GM18507 (cell line): ENCODE measurements at places on chromosomes 6 and 20.

DNA sequence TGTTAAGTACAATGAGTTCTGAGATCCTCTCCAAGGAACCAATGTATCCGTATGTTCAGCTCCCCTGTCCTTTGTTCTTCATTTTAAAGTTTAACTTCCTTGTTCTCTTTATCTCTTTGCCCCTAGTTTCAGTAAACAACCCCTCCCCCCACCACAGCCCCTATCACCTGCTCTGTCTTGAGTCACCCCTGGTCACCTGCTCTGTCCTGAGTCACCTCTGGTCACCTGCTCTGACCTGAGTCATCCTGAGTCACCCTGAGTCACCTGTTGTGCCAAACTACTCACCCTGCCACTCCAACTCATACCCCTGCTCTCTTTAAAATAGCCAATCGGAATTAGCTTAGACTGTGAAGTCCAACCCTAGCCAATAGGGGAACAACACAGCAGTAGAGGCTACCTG, 288.7 kb upstream of the CDYL start:
- no peak for DNase-seq

- no peak for DNase-seq
These were observed 6.8 kb downstream of the SLC17A9 start for GRCh38 chr20:62959101-62959971.

- no peak for DNase-seq
These were observed 63.7 kb downstream of the RNGTT start for GRCh38 chr6:88899569-88900316.

DNA sequence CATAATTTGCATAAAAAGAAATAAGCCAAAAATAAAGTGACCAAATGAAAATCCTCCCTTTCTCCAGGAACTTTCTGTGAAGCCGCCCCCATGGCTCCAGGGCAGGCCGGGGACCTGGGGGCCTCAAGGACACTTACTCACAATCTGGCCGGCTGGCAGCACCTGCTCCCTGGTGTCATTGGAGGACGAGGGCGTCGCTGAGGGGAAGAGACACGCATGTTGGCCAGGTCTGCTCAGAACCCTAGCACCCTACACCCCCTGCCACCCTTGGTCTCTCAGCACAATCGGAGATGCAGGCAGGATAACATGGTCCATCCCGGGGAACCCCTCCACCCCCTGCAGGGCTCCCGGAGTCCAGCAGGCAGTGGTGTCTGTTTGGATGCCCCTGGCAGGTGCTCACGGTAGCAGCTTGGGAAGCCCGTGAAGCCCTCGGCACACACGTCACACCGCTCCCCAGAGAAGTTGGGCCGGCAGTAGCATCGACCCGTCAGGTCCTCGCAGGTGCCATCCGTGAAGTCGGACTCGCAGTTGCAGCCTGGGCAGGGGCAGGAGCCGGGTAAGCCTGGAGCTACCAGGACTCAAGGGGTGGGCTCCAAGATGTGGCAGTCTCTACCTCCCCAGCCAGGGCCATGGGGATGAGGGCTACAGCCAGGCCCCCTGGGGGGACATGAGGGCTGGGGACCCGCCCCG, 21.3 kb downstream of the LAMA5 start:
- DNase-seq = no peak

DNA sequence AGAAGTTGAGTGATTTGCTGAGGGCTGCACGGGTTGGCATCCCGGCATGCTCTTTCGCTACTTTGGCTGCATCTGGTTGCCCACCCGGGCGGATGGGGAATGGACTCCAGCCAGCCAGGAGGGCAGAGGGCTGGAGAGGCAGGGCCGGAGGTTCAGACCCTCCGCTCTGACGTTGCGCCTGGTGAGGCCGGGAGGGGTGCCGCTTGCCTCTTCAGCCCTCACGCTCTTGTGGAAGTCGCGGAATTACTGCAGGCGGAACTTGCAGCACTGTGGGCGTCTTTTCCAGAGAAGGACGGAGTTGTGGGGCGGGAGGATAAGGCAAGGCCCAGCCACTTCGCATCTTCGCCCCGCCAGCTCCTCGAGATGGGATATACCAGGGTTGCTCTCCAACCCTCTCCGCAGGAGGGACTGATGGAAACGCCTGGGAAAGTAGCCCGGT, 656 bp downstream of the RTEL1 start:
- no peak for DNase-seq

GRCh38 chr6:36113703-36114102, 16.6 kb upstream of the MAPK13 start:
- DNase-seq = no peak

DNA sequence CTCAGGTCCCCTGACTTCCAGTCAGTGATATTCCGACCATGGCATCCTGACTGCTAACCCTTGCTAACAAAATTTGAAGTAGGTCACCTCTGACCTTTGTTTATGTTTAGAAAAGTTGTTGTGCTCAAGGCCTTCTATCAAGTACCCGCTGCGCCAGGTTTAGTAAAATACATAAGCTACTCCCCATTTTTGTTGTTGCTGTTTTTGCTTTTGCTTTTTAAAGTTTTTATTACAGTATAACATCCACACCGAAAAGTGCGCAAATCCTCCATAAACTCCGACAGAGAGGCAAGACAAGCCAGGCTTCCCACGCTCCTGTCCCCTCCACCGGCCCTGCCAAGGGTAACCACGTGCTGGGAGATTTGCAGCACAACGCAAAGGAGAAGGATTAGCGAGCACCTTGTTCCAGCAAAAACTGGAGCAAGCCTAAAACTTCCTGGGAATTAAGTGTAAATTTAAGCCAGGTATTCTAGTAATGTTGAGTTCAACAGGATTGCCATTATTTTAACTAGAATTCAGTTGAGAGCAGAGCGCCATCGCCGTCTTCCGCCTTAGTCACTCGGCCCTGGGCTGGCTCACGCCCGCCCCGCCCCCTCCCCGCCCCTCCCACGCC, 17.8 kb upstream of the HMGN4 start:
- DNase-seq = no peak

GRCh38 chr20:6711951-6712649, 55.4 kb upstream of the BMP2 start:
- DNase-seq = no peak

GRCh38 chr6:103723438-103724322, 1136.0 kb downstream of the HACE1 start:
- DNase-seq = no peak

GRCh38 chr6:41427642-41428335, 92.4 kb downstream of the NCR2 start:
- no peak for DNase-seq

- no peak for DNase-seq
These were observed 54.4 kb upstream of the CCDC28A start for GRCh38 chr6:138719011-138719635.

- no peak for DNase-seq
These were observed 52.1 kb downstream of the PTPN1 start for GRCh38 chr20:50562262-50562701.

GRCh38 chr20:10951216-10951615, 277.4 kb upstream of the JAG1 start:
- no peak for DNase-seq

DNA sequence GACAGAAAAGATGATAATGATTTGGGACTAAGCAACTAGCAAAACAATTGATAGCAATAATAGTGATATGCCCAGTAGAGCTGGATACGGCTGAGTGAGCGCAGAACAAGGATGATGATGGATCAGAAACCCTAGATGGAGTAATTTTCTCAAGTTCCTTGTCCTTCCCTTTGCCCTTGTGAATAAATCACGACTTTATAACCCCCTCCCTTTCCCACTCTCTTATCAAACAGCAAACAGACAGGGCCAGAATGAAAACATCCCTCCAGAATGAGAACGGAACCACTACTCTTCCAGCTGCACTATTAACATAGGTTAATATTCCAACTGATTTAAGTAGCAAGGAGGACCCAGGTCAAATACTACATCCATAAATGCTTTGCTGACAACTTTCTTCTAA, 1.3 kb upstream of the MTFR2 start:
- no peak for DNase-seq

- no peak for DNase-seq
These were observed 39.0 kb upstream of the PTPN1 start for GRCh38 chr20:50471231-50471630.

GRCh38 chr20:16296931-16297330, 276.3 kb downstream of the KIF16B start:
- DNase-seq = no peak

DNA sequence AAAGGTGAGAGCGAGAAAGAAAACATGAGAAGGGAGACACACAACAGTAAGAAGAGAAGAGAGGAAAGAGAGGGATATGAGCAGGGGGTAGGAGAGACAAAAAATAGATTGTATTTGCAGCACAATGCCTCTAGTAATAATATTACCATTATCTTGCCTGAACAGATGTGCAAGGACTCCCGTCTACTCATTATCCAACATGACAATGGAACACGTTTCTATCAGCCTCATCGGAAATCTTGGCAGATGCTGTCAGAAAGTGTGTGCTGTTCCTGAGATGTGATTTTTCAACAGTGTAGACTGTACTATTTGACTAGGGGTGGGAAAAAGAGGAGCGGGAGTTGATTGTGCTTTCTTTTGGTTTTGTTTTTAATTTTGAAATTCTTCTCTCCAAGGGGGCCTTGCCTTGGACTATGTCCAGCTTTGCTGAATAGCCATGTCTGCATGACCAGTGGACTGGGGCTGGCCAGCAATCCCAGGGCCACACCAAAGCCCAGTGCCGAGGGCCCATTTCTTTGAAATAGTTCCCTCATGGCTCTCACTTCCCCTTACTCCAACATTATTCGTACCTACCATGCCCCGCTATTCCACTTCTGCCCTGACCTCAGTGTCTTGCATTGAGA, 11.3 kb upstream of the TRAM2 start:
- no peak for DNase-seq

DNA sequence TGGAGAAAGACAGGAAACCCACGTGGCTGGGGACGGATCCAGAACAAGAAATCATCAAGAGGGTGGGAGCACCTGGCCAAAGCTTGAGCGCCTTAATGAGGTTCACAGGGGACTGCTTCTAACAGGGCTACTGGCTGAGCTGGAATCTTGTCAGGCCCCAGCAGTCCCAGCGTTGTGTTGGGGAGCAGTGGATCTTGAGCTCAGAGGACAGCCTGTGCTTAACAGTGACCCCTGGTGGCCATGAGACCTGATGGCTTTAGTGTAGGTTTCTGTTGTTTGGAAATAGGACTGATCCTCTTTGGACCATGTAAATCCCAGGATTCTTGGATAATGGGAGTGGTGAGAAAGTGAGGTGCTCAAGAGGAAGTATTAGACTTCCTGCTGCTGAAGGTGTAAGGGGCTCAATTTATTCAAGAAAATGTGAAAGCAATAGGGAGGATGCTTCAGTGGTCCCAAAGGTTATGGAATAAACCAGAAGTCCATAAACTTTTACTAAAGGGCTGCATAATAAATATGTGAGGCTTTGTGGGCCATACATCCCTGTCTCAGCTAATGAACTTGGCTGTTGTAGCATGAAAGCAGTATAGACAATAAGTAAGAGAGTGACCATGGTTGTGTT, 216.2 kb downstream of the NFATC2 start:
- DNase-seq = no peak

DNA sequence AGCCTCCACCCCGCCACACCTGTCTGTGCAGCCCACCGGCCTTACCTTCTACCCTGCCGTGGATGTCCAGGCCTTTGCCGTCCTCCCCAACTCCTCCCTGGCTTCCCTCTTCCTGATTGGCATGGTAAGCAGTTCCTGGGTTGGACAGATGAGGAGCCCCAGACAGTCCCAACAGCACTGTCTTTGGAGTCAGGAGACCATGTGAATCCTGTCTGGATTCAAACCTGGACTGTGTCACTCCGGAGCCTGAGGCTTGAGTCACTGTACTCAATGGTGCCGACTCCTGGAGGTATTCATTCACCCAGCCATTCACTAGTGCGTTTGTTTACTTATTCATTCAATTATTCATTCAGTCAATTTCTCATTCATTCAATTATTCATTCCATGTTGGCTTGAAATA, 20.0 kb upstream of the LBP start:
- DNase-seq = no peak

DNA sequence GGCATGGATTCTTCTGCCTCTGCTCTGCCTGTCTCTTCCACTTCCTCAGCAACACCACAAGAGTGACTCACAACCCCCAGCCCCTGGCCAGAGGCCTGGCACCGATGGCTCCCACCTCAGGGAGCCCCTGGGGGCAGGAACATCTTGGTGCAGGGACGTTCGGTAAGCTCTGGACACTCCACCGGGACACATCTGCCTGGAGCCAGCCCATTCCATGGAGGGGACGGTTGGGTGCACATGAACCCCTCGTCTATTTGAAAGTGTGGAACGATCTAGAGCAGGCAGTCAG, 246.5 kb downstream of the ERMARD start:
- no peak for DNase-seq

- DNase-seq = no peak
These were observed 158.4 kb upstream of the SIM1 start for GRCh38 chr6:100622907-100623692.
